ENCODE measurements at places on chromosomes 11 and 22.
A peak's percentile ranks its signal among the peaks of the same experiment; 100 is the strongest.

- DNase-seq, result no peak
Observed at GRCh38 chr22:31124290-31124689, 1.5 kb downstream of the INPP5J start.

DNA sequence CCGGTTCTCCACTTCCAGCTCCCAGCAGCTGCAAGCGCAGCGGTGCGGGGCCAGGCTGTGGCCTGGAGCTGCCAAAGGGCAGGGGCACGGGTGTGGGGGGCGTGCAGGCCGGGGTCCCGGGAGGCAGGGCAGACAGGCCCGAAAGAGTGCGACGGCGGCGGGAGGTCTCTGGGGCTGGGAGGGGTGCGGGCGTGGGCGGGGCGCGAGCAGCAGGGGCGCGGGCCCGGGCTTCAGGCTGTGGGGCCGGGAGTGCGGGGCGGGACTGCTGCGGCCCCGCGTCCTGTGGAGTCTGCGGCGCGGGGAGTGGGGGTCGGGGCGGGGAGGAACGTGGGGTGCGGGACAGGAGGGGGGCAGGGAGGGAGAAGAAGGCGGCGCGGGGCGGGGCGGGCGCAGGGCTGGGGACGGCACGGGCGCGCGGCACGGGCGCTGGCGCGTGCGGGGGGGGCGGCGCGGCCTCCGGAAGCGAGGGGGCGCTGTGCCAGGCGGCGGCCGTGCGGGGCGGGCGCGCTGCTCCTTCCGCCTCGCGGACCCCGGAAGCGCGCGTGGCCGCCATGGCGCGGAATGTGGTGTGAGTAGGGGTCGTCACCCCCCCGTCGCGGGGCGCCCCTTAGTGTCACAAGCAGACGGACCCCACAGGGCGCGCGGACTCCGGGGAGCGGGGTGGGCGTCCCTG, at the start of gene MRPL23:
MRPL23 (plus strand) TSS at position 521 of the 673 bp plus-strand sequence; CDS start at position 552, 31 bp downstream.
- DNase-seq, result no peak

GRCh38 chr11:92804388-92804966, 165.0 kb upstream of the MTNR1B start:
- no peak for DNase-seq

GRCh38 chr11:6812390-6813005, 13.0 kb upstream of the OR6A2 start:
- no peak for DNase-seq

- no peak for DNase-seq
Observed at GRCh38 chr11:60879971-60880588, 12.7 kb downstream of the ZP1 start.

GRCh38 chr11:12547953-12548650, 126.1 kb upstream of the TEAD1 start:
- DNase-seq, result no peak

DNA sequence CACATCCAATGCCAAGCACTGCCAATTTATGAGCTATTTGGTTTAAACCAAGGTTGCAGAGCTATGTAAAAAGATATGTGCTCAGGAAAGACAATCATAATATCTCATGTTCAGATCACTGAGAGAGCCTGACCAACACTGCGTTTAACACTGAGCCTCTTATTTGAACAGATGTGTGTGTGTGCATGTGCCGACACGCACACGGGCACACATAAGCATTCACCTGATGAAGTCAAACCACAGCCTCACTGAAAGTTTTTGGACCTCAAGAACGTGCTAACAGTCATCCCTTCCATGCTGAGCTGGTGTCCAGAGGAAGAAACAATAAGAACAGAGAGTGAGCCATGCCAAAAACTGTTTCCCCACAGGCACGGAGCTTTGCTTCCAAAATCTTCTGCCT, 23.4 kb downstream of the HPS4 start:
- DNase-seq, result no peak

DNA sequence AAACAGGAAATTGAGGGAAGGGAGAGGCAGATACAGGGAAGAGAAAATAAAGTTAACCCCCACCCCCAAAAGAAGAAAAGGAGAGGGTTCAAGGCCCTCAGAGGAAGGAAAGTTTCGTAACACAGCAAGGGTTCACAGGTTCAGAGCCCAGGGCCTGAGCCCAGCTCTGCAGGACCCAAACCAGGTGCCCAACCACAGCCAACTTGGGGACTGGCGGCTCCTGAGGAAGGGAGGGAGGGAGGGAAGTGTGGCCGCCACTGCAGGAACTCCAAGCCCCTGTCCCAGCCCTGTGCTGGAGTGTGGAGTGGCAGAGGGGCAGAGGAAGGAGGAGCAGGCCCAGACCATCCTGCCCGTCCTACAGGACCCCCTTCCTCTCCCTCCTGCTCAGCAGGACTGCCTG, 59.2 kb downstream of the ELFN2 start:
- DNase-seq, result no peak

DNA sequence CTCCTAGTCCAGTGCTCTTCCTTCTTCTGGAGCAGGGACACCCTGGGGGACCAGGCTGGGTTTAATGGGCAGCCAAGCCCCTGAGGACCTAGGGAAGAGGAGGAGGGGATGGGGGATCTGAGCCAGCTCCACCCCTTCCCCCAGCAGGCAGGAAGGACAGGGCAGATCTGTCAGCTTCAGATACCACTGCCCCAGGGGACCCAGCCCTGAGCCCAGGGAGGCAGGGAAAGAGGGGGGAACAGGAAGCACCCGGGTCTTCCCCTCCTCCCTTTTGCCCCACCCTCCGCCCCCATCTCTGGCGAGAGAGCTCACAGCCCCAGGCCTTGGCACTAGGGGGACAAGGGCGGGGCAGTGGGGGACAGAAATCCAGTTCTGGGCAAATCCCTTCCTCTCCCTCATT, 11.7 kb upstream of the SOX10 start:
- no peak for DNase-seq

GRCh38 chr11:77502346-77502905, 28.5 kb upstream of the PAK1 start:
- DNase-seq, result no peak

GRCh38 chr11:77435972-77436371, 37.9 kb downstream of the PAK1 start:
- no peak for DNase-seq

DNA sequence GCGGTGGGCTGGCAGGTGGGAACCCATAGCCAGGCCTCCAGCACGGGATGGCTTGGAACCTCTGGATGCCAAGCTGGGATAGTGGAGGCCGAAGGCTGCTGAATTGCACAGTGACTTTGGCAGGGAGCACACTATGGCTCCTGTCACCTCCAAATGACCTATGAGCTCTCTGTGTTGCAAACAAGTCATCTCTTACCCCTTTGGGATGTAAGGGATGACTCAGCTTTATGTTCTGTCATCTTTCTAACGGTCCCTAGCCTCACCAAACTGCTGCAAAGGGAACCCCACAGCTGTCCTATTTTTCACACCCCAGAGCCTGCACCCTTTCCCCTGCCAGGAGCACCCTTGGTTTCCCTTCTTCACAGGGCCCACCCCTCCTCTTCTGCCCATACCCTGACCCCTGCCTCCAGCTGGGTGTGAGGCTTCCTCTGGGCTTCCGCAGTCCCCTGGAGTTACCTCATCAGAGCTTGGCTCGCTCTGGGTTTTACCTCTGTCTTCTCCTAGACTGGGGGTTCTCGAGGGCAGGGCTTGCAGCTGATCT, 2.7 kb upstream of the SCUBE1 start:
- no peak for DNase-seq

DNA sequence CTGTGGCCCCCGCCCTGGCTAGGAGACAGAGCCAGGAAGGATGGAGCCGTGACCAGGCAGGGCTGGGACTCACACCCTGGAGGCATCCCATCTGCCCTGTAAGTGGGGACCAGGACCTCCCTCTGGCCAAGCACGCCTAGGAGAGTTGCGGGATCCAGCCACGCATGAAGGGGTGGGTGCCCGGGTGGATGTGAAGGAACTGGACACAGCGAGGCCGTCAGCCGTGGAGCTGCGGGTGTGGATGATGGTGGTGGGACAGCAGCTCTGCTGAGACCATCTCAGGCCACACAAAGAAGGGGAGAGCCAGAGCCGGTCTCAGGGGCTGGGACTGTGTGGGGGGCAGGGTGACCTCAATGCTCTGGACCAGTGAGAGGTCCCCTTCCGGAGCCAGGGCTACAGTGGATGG, 746.4 kb downstream of the BRD1 start:
- DNase-seq, result no peak

DNA sequence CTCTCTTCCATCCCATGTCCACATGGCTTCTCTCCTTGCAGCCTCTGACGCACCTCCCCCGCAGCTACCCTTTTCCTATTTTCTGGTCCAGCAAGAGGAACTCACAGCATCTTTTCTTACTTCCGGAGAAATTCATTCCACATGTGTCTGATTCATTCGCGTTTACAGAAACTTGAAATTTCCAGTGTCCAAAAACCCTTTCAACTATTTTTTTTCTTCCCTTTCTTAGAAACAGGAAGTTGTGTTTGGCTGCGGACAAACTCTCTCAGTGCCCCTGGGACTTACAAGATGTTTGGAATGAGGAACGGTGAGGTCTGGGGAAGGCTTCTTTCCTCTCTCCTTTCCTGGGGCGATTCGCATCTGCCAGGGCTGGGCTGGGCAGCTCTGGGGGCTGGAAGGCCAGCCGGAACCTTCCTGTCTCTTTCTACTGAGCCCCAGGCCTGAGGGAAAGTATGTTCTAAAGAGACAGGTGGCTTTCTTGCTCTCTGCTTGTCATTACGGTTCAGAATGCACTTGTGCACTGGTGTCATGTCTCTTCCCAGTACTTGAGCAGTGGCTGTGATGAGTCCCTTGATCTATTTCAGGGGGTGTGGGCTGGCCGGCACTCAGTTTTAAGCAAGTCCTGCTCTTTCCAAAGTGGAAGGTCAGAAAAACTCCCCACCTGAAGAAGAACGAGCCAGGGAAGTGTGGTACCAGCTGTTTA, 27.5 kb downstream of the ADAMTS8 start:
- DNase-seq, result no peak

GRCh38 chr11:35418282-35419183, 825 bp downstream of the SLC1A2 start:
- DNase-seq, result no peak

- DNase-seq, result no peak
Observed at GRCh38 chr11:126466236-126467045, 111.0 kb downstream of the ST3GAL4 start.

GRCh38 chr22:42939941-42940653, 74.9 kb downstream of the PACSIN2 start:
- no peak for DNase-seq

- no peak for DNase-seq
Observed at GRCh38 chr22:22714600-22715335, 70.4 kb downstream of the GGTLC2 start.

DNA sequence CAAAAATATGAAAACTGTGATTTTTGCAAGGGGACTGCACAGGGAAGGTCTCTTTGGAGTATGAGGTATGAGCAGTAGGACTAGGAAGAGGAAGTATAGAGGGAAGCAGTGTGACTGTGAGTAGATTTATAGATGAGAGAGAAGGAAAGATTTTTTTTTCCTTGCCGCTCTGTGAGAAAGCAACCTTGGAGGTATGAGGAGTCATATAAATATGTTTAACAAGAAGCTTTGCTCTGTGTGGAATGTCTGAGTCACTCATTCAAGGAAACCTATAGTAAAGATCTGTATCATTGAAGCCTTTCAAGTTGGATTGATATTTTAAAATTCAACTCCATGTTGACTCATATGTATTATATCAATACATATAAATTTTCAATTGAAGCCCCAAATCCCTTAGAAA, 26.2 kb downstream of the DNHD1 start:
- DNase-seq, result no peak

- peak; percentile 79 for DNase-seq
Observed at GRCh38 chr22:23385678-23386631, 194.1 kb downstream of the IGLL1 start.

- no peak for DNase-seq
Observed at GRCh38 chr22:50272044-50272802, 2.0 kb upstream of the MAPK11 start.

GRCh38 chr11:94673951-94674491, 94.1 kb upstream of the AMOTL1 start:
- DNase-seq, result no peak

GRCh38 chr11:101510591-101510990, 73.2 kb downstream of the TRPC6 start:
- no peak for DNase-seq

All from amygdala (tissue), 56 donors.